Activated T-cell treated with anti-CD3 and anti-CD28 coated beads, Interleukin-2, amount 50 U/mL, for 4 hours (primary cell): ENCODE measurements at places on chromosomes 13 and 19. TPM values are rescaled to one million over a fixed set of nuclear protein-coding genes. Genes with fewer than 3 reads are reported as not detected.

The GRK1 gene
- total RNA-seq: 0.05 TPM

The TSSK6 gene
- 3.8 TPM for total RNA-seq

The ATP8A2 gene
- total RNA-seq: 0.22 TPM

The DHDH gene
- total RNA-seq: not detected

The GTF3A gene
- 203 TPM for total RNA-seq

The CDX2 gene
- 0.43 TPM for total RNA-seq

The PGLYRP1 gene
- total RNA-seq: not detected

The ZNF296 gene
- total RNA-seq: 8.6 TPM
